ENCODE measurements at places on chromosomes 4 and X.
A peak's percentile ranks its signal among the peaks of the same experiment; 100 is the strongest.

DNA sequence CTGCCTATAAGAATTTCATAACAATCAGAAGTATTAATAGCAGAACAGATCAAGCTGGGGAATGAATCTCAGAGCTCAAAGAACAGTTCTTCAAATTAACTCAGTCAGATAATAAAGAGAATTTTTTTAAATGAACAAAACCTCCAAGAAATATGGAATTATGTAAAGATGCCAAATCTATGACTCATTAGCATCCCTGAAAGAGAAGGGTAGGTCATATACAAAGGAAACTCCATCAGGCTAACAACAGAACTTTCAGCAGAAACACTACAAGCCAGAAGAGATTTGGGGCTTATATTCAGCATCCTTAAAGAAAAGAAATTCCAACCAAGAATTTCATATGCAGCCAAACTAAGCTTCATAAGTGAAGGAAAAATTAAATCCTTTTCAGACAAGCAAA lies 28.6 kb downstream of the CBR4 start:
- DNase-seq = peak; percentile 35

DNA sequence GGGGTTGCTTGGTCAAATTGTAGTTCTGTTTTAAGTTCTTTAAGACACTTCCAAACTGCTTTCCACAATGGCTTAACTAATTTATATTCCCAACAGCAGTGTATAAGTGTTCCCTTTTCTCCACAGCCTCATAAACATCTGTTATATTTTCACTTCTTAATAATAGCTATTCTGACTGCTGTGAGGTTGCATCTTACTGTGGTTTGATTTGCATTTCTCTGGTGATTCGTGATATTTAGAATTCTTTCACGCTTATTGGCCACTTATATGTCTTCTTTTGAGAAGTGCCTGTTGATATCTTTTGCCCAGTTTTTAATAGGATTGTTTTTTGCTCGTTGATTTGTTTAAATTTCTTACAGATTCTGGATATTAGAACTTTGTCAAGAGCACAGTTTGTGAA lies 278.6 kb upstream of the ITM2A start:
- no peak for DNase-seq

DNA sequence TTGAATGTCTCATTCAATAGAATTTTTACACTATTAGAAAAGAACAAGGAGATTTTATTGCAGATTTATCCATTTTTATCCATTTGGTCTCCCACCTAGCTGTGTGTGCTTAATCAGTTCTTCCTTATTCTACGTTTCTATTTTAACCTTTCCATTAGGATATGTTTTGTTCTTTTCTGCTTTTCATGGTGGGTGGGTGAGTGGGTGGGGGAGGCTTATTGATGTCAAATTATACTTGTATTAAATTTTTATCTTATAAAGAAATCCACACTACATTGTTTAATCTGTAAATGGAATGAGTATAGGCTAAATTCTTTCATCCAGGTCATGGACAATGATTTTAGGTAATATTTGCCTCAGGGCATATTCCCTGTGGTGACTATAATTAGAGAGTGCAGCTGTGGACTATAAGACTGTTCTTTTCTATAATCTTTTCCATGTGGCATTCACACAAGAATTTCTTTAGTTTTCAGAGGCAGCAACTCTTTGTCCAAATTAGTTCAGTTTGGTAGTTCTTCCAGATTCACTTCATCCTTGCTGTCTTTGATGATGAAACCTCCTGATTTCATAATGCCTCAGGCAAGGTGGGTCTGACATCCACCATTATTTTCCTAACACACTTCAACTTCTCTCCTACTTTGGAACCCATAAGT lies 2451.8 kb downstream of the PCDH7 start:
- DNase-seq = no peak

GRCh38 chrX:76796311-76796710 lies 368.8 kb downstream of the MAGEE1 start:
- no peak for DNase-seq

DNA sequence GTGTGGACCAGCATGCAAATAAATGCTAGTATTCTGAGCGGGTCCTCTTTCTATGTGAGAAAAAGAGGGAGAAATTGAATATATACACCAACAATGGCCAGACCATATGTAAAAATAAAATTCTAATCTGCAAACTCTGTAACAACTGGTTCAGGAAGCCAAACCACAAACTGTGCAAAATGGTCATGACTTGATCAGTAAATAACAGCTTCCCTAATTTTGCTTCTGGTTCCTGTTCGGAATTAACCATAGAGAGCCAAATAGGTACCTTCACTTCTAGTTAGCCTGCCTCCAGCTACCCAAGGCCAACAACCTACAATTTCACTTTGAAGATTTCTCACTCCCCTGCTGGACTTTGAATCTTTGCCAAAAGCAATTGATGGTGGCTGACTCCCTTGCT lies 1313.2 kb downstream of the ADGRL3 start:
- DNase-seq = no peak

DNA sequence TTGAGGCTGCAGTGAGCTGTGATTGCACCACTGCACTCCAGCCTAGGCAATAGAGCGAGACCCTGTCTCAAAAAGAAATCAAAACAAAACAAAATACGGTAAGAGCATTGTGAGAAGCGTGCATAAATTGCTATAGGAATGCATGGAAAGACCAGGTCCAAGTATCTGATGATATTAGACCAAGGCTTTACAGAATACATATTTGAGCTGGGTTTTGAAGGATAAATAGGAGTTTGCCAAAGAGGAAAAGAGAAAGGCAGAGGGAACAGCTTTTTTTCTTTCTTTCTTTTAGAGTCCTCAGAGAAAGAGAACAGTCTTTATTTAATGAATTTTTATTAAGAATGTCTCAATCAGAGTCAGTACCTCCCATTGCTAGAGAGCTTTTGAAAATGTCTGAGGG lies 79.5 kb upstream of the PRPS1 start:
- DNase-seq = no peak

GRCh38 chr4:126772662-126773061 lies 860.1 kb upstream of the INTU start:
- DNase-seq = no peak

GRCh38 chr4:129453524-129454200 lies 357.7 kb downstream of the C4orf33 start:
- no peak for DNase-seq

DNA sequence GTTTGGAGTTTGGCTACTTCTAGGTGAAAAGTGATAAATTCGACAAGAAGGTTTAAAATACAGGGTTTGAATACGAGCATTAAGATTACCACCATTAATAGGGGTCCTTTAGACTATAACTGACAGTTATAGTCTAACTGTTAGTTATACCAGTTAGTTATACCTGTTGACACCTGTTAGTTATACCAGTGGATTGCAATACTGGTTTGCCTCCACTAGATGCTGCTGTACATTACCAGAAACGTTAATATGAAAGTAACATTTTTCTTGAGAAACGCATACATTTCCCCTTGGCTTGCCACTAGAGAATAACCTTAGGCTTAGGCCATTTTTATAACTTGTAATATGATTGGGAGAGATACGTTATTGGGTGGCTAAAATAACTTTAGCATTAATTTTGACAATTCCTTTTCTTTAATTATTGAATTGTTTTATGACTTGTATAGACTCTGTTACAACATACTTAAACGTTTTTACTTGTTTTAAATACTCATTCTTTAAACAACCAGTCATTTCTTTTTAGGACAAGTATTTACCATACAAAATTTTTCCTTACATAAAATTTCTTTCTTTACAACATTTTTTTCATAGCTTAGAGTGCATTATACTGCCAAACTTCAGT lies 911.2 kb downstream of the FSTL5 start:
- peak; percentile 6 for DNase-seq

DNA sequence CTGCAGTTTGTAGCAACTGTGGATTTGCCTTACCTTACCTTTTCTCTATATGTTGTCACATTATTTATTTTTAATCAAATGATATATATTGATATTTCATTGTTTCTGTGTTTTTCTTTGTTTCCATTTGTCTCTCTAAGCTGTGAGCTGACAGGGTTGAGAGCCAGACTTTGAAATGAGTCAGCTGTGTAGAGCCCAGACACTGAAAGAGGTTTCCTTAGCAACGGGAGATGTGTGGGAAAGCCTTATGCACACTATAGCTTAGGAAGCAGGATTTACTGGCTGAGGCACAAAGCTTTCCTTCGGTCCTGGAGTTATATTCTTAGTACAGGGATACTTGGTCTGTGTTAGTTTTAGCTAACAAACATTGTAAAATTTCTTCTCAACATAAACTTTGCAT lies 192.2 kb downstream of the FGF13 start:
- no peak for DNase-seq

GRCh38 chr4:79576429-79576753 lies 168.4 kb upstream of the GK2 start:
- DNase-seq = peak; percentile 5

DNA sequence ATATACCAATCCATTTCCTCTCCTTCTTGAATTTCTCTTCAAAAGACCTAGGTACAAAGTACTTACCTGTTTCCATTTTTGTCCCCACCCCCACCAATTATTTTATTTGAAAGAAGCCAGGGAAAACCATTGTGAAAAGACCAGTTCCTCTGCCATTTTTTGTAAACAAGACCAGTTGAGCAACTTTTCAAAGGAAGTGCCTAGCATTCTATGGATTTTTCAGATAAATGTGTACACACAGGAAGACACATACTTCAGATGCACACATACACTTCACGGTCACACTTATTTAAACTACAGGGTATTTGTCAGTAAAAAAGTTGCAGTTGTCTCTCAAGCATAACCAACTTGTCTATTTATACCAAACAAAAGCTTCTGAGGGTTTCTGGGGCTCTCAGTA lies 587.2 kb upstream of the KLHL4 start:
- DNase-seq = no peak

GRCh38 chr4:8704632-8705031 lies 112.1 kb downstream of the CPZ start:
- DNase-seq = no peak

GRCh38 chrX:123308658-123309057 lies 124.6 kb downstream of the GRIA3 start:
- DNase-seq = no peak

DNA sequence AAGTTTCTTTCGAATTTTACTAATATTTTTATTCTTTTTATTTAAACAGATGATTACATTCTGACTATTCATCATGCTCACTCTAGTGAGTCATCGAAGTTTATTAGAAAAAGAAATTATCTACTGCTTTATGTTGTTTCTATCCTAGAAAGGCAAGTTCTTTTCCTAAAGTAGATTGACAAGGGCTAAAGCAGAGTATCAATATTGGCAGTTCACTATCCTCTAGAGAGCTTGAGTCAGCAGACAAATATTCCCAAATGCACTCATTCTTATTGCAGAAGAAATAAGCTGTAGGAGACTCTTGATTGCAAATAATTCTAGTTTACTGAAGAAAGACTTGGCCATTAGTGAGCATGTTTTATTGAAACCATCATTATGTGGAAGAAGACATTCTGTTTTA lies 911.8 kb downstream of the CENPC start:
- DNase-seq = no peak

DNA sequence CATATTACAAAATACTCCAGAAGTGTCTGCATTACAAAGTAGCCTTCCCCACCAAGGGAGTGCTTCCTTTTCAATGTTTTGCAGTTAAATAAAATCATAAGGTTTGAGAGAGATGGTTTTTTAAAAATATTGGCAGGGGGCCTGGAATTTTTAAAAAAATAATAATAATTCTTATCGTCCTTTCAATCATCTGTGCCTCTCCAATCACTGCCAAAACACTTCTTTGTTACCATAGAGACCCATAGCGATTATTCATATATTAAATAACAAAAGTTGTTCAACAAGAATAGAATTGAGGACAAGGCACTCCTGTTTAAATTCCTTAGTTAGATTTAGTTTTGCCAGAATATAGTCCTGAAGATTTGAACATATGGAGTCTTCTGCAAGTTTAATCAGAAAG lies 203.1 kb downstream of the FAT4 start:
- DNase-seq = peak; percentile 51

DNA sequence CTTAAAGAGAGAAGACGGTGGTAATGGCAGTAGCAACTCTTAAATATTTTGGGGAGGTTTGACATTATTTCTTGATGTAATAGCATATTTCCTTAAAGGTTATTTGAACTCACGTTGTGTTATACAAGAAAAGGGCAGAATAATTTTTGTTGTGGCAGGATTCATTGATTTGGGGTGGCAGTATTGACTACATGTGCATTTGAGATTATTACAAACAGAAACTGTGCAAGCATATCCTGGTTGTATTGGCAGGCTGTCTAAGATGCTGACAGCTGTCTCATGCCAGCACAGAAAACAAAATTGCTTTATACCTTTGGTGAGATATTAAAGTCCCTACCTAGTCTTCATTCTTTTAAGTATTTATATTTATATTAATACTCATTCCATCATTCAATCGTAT lies 300.7 kb upstream of the MAGEC2 start:
- DNase-seq = no peak

DNA sequence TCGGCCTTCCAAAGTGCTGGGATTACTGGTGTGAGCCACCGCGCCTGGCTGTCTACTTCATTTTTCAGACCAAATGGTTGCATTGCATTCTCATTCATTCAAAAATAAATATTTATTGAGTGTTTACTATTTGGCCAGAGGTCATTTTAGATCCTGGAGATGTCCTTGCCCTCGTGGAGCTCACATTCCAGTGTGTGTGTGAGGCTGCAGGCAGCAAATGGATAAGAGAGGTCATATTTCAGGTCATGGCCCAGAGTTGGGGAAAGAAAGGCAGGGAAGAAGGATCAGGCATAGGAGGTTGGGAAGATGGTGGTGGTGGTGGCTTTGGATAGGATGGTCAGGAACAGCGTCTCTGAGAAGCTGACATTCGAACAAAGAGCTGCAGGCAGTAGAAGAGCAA lies 119.1 kb downstream of the CEP135 start:
- no peak for DNase-seq

DNA sequence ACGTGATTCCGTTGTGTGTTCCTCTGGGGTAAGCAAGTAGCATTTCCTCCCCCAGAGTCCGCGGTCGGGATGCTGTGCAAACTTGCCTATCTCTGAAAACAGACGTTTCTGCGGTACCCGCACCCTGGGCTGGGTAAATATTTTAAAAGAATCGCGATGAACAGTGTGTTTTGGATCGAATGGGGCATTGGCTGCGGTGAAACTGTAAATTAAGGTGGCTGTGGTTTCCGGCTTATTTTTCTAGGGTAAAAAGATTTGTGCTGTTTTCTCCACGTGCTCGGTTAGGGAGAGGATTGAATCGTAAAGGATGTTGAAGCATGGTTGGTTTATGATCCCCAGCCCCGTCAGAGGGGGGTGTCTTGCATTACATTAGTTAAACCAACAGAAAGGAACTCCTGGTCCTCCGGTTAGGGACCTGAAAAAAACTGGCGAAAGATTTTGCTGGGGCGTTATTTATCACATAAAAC lies 1.2 kb downstream of the HHIP start:
- DNase-seq = peak; percentile 66

DNA sequence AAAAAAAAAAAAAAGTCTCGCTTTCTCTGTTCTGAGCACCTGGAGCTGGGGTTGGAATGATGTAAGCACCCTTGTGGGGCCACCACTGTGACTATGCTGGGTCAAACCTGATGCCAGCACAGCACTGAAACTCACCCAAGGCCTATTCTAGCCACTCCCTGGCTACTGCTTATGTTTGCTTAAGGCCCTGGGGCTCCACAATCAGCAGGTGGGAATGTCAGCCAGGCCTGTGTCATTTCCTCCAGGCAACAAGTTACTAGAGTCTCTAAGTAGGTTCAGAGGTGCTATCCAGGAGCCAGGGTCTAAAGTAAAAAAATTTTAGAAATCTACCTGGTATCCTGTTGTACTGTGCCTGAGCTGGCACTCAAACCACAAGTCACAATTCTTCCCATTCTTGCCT lies 1306.8 kb downstream of the STIM2 start:
- no peak for DNase-seq

Data from lung microvascular endothelial cell (primary cell).